ENCODE measurements at places on chromosomes 7 and 10.

- no peak for DNase-seq
Observed at GRCh38 chr10:94630017-94630688, 53.4 kb upstream of the CYP2C18 start.

DNA sequence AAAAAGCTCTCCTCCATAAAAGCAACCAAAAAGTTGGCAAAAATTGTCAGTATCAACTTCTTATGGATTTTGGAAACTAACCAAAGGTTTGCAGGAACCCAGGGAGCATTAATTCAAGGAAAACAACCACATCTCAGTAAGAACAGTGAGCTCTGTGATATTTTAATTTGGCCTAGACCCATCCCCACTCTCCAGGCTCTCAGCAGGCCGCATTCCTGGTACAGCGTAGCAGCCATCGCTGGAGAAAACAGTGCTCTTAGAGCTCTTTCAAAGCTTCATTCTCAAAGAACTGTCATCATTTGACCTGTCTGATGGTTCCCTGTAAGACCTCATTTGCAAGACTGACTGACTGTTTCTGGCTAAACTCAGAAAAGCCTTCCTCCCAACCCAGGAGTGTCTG is 81.9 kb downstream of the NUDCD3 start:
- DNase-seq: no peak

GRCh38 chr7:158024881-158025280 is 562.7 kb downstream of the PTPRN2 start:
- DNase-seq: no peak

DNA sequence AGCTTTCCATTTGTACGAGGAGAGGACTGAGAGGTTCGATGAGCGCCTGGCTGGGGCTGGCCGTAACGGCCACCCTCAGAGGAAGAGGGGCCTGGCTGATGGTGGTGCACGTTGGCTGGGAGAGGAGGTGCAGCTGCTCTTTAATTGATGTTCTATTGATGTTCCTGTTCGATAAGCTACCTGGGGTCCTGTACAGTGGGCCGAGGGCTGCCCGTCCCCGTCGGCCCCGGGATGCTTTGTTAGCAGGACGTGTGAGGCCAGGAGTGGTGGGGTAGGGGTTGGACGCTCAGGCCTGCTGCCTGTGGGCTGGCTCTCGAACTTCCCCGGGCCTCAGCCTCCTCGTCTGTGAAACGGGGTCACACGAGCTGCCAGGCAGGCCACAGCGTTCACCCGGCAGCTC is 25.4 kb downstream of the FAM20C start:
- DNase-seq: no peak

- no peak for DNase-seq
Observed at GRCh38 chr10:86648704-86649427, 5.5 kb upstream of the OPN4 start.

- DNase-seq: no peak
Observed at GRCh38 chr10:110667620-110668343, 23.6 kb downstream of the RBM20 start.

DNA sequence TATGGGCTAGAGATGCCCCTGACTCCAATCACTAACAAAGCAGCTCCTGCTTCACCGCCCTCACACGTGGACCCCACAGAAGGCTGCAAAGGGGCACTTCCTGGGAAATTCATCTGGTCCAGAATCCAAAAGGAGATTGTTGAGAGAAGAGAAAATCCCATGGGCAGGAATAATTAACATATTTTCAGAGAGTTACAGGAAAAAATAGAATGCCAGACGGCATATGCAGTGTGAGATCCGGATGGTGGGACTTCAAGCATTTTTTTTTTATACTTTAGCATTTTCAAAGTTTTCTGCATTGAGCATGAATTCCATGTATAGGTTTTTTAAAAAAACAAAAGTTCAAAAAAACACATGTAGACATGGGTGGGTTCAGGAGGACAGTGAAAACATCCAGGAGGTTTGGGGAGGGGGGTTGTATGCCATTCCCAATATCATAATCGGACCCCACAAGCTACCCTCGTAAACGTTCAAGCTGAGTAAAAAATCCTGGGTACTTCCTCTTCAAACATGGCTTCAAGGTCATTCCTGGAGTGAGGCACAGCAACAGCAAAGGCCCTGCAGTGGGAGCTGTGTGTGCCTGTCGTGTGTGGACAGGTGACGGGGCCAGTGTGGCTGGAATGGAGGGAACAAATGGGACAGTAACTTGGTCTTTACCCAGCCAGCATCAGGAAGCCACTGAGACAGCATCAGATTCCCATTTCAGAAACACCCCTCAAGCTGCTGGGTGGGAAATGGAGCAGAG is 128.1 kb downstream of the SLIT1 start:
- no peak for DNase-seq

DNA sequence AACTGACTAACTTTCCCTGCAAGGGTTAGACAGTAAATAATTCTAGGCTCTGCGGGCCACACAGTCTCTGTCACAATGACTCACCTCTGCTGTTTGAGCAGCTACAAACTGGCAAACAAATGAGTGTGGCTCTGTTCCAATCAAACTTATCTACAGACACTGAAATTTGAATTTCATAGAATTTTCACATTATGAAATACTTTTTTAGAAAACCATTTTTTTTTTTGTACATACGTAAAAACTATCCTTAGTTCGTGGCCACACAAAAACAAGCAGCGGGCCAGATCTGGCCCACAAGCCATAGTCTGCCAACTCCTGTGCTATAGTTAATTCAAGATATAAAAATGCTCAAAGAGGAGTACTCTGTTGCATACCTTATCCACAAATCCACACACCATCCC is 32.6 kb downstream of the PIP4K2A start:
- DNase-seq: no peak
